ENCODE measurements at places on chromosomes 7 and 10.

GRCh38 chr7:11910253-11910652 is 78.3 kb upstream of the THSD7A start:
- no peak for DNase-seq

- no peak for DNase-seq
Observed at GRCh38 chr7:69435711-69436110, 162.6 kb upstream of the AUTS2 start.

- no peak for DNase-seq
Observed at GRCh38 chr7:98943336-98943735, 65.0 kb downstream of the TRRAP start.

- DNase-seq: no peak
Observed at GRCh38 chr7:28505014-28505413, 92.7 kb downstream of the CREB5 start.

DNA sequence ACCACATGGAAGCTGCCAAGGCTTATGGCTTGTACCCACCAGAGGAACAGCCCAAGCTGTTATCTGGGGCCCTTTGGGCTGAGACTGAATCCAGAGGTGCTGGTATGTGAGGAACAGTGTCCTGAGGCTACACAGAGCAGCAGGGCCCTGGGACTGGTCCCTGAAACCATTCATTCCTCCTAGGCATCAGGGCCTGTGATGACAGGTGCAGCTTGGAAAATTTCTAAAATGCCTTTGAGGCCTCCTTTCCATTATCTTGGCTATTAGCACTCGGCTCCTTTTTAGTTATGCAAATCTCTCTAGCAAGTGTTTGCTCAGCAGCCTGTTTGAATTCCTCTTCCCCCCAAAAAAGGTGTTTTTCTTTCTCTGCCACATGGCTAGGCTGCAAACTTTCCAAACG is 1151.7 kb upstream of the LRRN3 start:
- DNase-seq: no peak

DNA sequence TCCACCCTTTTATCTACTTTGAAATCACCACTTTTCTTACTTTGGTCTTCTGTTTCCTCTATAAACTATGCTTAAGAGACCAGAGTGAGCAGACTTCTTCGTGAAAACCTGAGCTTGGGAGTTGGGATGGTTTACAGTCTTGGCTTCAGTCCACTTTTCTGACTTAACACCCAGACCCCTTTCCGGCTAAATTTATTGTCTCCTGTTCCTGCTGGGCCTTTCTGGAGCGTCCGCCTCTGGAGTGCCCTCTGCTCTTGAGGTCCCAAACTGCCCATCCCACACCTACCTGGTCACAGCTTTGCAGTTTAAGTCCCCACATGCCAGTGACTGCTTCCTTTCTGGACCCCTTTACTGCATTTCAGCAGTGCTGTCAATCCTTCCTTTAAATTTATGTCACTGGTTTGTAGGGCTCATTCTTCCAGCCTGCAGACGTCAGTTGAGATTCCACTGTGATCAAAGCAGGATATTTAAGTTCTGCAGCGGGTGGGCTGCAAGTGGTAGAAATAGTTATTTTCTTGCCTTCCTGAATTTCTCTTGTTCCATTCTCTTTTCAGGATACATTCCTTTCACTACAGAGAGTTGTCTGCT is 80.3 kb downstream of the KAT6B start:
- DNase-seq: no peak

DNA sequence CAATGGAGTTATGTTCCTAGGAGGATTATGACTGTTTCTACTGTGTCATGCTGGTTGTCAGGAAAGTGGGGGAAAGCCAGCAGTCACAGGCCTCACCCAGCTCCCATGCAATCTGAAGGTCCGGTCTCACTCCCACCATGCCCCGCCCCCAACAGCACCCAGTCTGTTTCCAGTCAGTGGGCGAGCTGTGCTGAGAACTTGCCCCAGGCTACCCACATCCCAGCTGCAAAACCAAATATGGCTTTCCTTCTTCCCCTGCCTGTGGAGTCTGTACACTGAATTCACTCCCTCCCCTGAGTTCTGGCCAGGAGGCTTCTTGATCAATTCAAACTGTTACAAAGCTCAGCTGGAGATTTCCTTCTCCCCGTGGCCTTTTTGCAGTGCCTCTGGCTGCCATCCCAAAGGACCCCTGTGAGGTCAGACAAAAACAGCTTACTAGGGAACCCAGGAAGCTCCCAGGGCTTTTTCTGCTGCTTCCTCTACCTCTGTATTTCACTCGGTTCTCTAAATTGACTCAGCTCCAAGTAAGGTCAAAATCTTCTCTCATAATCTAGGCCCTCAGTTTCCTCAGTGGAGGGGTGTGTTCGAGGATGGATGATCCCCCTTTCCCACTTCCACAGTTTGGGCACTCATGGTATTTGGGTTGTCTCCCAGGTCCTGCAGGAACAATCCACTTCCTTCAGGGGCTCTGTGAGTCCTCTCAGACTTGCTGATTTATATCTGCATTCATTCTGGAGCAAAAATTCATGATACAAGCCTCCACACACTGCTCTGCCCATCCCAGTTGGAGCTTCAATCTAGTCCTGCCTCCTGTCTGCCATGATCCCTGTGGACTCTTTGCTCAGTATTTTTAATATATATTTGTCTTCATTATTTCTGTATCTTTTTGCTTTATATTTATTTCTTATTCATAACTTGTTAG is 205.5 kb downstream of the SEMA3D start:
- no peak for DNase-seq

Data from RPMI8226 (cell line).